ENCODE measurements at places on chromosomes 11 and 22.
A peak's percentile ranks its signal among the peaks of the same experiment; 100 is the strongest.

- no peak for DNase-seq
These were observed 33.7 kb downstream of the SHISAL1 start for GRCh38 chr22:44279069-44279360.

- DNase-seq, result no peak
These were observed 24.6 kb downstream of the TMEM45B start for GRCh38 chr11:129840236-129840635.

- no peak for DNase-seq
These were observed 3.6 kb upstream of the ZDHHC8 start for GRCh38 chr22:20127869-20128618.

DNA sequence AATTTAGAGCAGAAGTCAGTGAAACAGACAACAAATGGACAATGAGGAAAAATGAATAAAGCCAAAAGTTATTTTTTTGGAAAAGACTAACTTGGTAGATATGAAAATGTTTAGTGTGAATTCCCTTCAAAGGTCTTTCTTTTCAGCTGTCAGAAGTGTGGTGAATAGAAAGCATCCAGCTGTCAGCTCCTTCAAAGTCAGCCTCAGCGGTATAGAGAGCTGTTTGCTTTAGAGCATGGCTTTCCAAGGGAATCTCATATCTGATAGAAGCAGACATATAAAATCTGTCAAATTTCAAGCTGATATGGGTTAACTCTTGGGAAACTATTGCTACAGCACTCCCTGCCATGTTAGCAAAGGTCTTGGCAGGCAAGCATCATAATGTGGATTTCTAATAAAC lies 309.3 kb downstream of the CASP12 start:
- DNase-seq, result no peak

DNA sequence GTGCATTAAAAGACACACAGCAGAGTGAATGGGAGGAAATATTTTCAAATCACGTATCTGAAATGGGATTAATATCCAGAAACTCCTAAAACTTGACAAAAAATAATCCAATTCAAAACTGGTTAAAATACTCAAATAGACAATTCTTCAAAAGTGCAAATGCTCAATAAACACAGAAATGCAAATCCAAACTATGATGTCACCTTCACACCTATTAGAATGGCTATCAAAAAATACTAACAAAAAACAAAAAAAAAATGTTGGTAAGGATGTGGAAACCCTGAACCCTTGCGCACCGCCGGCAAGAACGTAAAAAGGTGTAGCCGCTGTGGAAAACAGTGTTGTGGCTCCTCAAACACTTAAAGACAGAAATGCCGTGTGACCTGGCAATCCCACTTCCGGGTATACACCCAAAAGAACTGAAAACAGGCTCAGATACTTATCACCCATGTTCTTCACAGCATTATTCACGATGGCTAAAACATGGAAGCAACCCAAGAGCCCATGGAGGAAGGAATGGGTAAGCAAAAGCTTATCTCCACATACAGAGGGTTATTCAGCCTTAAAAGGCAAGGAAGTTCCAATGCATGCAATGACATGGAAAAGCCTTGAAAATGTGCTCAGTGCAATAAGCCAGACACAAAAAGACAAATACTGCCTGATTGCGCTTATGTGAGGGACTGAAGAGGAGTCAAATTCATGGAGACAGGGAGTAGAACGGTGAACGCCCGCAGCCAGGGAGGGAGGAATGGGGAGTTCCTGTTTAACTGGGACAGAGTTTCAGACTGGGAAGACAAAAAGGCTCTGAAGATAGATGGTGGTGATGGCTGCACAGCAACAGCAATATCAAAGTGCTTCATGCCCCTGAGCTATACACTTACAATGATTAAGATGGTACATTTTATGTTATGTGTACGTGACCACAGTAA lies 19.6 kb downstream of the BRD1 start:
- no peak for DNase-seq

DNA sequence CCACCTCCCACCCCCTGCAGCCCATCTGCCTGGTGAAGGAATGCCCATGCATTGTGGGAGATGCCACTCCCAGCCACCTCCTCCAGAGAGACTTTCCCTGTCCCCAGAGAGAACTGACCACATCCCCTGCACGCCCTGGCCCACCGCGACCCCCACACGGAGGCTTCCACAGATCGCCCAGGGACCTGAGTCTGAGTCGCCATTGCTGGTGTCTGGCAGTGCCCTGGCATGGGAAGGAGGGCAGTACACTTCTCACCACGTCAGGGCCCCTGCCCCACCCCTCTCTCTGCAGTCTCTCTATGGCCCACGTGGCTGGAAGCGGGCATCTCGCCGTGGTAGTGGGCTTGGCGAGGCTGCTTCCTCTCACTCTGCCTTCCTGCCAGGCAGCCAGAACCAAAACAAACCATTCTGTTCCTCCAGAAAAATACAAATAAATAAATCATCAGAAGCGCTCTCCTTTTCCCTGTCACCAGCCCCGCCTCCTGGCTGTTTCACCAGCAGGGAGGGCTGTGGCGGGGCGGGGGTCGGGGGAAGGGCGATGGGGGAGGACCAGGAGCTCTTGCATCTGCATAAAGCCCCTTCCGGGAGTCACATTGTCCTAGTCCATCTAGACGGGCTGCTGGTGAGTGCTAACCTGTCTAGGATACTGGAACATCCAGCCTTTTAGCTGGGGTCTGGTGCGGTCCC lies 20.9 kb downstream of the SHISAL1 start:
- no peak for DNase-seq

DNA sequence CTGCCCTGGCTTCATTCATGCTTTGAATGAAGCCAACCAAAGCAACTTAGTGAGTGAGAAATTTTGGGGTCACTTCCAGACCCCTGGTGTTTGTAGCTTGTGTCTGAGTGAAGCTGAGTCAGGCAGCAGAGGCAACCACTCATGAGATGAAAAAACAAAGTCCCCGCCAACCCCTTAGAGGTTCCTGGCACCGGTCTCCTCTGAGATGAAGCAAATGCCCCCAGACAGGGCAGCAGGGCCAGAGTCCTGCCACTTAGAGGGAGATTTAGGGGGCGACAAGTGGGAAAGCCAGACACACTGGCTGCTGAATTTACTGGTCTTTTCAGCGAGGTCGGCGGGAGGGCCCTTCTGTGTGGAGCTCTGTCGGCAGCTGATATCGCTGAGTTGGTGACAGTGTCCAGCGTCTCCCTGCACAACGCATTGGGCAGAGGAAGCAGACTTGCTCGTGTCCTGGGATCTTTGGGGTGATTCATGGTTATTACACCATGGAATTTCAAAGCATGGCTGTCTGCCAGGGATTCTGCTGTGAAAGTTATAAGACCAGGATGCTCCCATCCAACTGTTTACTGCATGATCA lies 482.6 kb downstream of the MIAT start:
- peak; percentile 70 for DNase-seq

DNA sequence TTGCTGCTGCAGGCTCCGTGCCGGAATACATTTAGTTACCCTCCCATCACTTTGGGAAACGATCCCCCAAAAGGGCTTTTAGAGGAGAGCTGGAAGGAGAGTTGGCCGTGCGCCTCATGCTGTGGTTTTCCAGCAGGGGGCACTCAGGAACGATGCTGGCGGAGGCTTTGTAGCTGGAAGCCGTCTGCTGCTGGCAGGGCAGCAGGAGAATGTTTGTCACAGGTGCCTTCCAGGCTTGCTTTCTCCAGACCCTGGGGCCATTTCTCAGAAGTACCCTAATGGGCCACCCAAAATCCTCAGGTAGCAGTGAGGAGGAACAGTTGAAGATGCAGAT lies 30.0 kb upstream of the CABP7 start:
- DNase-seq, result no peak

DNA sequence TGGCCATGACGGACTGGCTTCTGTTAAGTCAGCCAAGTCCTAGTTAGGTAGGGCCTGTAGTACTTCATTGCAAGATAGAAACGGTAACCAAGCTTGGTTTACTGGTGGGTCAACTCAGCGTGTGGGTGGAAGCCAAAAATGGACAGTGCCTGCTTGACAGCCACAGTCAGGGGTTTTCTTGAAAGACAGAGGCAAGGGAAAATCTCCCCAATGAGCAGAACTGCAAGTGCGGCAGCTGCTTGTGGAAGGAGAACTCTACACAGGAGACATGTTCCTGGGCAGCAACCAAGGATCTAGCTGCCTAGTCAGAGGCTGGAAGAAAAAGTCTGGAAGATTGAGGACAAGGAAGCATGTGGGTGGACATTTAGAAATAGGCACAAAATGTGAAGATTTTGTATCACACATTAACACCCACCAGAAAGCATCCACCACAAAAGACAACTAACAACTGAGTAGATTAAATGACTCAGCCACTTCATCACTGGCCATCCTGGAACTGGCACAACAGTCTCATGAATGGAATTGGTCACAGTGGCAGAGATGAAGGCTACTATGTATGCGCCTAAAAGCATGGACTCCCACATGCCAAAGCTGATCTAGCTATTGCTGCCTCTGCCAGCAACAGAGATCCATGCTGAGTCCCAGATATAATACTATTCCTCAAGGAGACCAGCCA lies 40.9 kb upstream of the SCUBE2 start:
- no peak for DNase-seq

- DNase-seq, result no peak
These were observed 53.0 kb upstream of the LMO2 start for GRCh38 chr11:33944693-33945424.

DNA sequence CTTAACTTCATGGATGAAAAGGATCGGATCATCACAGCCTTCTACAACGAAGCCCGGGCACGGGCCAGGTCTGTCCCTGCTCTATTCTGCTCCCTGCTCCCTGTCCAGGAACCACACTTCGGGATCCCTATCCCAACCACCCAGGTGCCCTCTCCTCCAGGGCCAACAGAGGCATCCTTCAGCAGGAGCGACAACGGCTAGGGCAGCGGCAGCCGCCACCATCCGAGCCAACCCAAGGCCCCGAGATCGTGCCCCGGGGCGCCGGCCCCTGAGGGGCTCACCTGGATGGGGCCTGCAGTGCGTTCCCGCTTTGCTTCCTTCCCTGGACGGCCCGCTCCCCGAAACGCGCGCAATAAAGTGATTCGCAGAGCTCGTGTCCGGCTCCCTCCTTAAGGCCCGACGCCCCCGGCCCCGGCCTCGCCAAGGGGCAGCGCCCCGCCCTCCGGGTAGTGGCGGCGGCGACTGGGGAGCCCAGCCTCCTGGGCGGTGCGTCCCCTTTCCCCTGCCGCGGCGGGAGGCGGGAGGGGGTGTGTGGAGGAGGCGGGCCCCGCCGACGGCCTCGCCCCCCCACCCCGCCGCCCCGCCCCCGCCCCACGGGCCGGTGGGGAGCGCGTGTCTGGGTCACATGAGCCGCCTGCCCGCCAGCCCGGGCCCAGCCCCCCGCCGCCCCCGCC lies at the start of gene VEGFB:
Gene VEGFB (plus strand): TSS at position 672 of the 674 bp plus-strand sequence. CDS start 250 bp downstream, outside the sequence.
- DNase-seq, result no peak

DNA sequence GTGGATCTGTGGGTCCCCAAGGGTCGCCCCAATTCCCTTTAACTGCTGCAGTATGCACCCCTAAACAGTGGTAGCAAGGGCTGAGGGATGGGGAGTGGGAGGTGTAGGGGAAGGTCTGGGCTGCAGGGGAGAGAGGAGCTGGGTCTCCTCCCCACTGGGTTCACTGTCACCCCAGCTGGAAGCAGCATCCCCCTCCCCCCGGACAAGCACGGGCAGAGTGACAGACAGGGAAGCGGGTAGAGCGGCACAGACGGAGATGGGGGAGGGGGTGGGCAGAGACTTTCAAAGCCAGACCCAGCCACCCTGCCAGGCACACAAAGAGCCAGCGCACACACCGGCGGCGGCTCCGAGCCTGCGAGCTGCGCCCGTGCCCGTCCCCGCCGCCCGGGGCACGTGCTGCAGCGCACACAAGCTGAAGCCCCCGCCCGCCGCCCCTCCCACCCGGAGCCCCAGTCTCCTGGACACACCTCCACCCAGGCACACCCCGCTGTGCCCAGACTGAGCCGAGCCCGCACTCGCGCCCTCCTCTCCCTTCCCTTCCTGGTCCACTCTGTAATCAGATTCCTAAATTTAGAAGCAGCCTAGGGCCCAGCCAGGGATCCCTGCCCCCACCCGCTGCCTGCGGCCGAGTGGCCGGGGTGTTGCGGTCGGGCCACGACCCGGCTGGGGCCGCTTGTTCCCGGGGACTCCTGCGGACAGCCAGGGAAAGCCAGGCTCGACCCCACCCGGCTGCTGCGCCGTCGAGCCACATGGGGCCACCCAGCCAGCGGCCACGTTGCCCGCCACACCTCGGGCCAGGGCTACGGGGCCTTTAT lies 935 bp upstream of the RCOR2 start:
- DNase-seq, result no peak

DNA sequence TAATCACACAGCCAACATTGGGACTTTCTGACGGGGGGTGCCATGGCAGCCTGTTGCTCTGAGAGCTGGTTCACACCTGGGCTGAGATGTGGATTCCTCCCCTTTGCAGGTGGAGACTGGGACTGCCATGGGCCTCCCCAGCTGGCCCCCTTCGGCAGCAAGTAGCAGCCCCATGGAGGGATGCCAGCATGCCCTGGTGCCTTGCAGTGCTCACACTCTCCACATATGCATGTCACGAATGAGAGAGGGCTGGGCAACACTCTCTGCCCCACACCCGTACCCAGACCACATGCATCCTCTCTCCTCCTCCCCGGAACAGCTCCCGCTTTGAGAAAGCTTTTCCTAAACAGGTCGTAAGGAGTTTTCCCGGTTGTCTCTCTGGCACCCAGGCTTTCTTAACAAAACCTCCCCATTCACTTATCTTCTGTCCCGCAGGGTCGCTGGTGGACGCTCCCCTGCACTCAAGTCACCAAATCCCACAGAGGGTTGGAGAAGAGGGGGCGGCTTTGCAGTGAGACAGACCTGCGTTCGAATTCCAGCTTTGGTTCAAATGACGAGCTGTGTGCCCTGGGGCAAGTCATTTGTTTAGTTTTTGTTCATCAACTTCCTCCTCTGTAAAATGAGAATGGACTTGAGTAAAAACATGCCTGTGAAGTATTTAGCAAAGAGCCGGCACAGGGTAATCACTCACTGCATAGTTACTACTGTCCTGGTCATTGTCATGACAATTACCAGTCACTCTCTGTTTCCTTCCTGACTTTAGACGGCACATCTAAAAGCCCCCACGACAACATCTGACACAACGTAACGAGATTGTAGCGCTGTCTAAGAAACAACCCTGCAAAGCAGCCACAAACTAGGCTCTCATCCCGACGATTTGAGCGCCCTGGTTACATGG lies 231.3 kb upstream of the B3GAT1 start:
- no peak for DNase-seq
